NCI-H187 (cell line): ENCODE measurements at places on chromosomes 16 and 17.

DNA sequence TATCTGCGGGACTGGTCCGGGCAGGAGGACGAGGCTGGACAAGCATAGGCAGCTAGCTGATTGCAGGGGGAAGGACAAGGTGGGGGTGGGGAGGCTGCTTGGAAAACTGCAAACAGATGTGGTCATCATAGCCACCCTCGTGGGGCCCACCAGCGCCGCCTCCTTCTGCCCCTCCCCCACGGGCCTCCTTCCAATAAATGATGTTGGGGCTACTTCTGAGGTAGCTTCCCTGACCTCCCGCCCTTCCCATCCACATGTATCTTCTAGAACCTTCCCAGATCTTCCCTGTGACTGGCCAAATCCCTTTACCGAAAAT lies 12.3 kb upstream of the CDC42EP4 start:
- DNase-seq, result no peak

- DNase-seq, result no peak
These were observed 5.1 kb upstream of the FOXL1 start for GRCh38 chr16:86573215-86573614.

DNA sequence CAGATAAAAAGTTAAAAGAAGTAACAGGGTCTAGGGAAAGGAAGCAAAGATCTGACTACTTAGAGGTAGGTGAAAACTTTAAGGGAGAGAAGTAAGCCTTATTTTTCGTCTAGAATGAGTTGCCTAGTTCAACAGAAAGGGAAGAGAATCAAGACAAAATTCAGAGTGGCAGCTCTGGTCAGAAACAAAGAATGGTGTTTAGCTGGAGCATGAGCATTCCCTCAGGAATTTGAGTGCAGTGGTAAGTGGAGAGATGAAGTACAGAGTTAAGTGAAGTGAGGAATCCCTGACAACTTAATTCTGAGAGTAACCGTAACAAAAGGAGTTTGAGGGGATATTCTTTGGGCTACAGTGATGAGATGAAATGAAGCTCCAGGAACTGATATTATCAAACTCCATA lies 11.5 kb downstream of the SMG6 start:
- no peak for DNase-seq

DNA sequence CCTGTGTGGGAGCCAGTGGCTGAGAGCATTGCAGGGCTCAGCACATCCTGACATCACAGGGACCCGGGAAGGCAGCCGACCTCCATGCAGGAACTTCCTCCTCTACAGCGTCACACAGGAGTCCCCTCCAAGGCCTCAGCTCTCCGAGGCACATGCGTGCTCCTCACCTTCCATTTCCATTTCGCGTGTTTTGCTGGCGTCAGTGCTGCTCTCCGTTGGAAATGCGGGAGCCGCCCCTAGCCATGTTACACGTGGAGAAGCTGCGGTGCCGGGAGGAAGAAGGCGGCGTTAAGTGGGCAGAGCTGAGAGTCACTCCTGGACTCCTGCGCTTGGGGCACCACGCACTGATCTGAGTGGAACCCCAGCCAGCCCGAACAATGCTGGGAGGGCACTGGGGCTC lies 25.2 kb upstream of the CRISPLD2 start:
- DNase-seq, result no peak

DNA sequence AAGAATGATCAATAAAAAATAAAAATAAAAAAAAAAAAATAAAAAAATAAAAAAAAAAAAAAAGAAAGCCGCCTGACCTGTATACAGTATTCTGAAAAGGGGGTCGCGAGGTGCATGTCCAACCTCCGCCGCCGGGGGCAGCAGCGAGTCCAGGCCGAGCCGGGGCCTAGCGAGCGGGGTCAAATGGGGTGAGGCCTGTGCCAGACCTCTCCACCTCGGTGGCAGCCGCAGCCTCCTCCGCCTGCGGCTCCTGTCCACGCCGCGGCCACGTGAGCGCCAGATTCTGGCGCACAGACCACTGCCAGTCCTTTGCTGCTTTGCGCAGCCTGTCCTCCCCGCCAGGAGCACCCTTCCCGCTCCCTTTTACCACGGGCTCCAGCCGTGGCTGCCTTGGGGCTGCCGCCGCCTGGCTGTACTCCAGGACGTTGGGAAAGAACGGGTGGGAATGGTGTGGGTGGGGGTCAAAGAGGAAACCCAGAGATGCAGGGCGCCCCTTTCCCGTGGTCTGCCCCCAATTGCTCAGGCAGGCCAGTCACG lies 2.4 kb upstream of the BCKDK start:
- no peak for DNase-seq

GRCh38 chr16:8855051-8855786 lies 13.6 kb downstream of the CARHSP1 start:
- DNase-seq, result no peak

GRCh38 chr17:57257895-57258851 lies 1.9 kb downstream of the MSI2 start:
- no peak for DNase-seq

GRCh38 chr16:12193692-12194091 lies 217.2 kb downstream of the SNX29 start:
- no peak for DNase-seq

GRCh38 chr16:79599256-79599836 lies 1.2 kb downstream of the MAF start:
- DNase-seq, result no peak
